ENCODE measurements at places on chromosomes 7 and 10. TPM values are rescaled to one million over a fixed set of nuclear protein-coding genes. Genes with fewer than 3 reads are reported as not detected.

The DGKB gene
- total RNA-seq = 0.88 TPM

The JAKMIP3 gene
- 0.29 TPM for total RNA-seq

DNA sequence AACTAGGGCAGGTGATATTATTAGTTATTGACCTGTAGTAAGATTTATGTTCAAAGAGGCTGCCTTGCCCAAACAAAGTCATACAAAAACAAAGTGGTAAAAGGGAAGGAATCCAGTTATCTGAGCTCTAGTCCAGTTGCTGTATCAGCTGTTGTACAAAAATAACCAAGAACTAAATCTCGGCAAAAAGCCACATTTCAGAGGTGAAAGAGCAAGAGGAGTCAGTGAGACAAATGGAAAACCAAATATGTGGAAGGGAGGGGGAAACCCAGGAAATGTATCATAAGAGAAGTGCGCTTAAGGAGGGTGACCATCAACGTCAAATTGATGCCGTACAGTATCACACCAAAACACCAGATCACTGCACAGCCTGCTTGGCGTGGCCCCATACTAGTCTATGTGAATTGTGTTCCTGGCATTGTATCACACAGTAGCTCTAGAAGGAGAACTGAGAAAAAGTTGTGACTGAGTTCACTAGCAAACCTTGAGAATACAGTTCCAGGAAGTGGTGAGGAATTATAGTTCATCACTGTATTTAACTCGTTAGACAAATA, 6.4 kb downstream of the AGBL3 start:
- no peak for DNase-seq

The ELFN1 gene
- total RNA-seq = 12.7 TPM

- DNase-seq = no peak
These were observed 7.3 kb upstream of the ZNF777 start for GRCh38 chr7:149468208-149468607.

GRCh38 chr10:35559416-35559815, 45.7 kb upstream of the GJD4 start:
- no peak for DNase-seq

Data from osteoblast (primary cell).